CD4-positive, alpha-beta T cell treated with Interleukin-17A for 4 hours (primary cell): ENCODE measurements at places on chromosomes 7 and 10.

- no peak for DNase-seq
Observed at GRCh38 chr10:13633689-13634088, 46.9 kb downstream of the PRPF18 start.

- DNase-seq: no peak
Observed at GRCh38 chr10:77584938-77585337, 52.7 kb downstream of the KCNMA1 start.

- DNase-seq: no peak
Observed at GRCh38 chr7:28745351-28745750, 212.8 kb downstream of the TRIL start.

- no peak for DNase-seq
Observed at GRCh38 chr7:13072014-13072413, 384.6 kb downstream of the ARL4A start.

GRCh38 chr10:102245932-102246251, 560 bp downstream of the GBF1 start:
- DNase-seq: no peak

- no peak for DNase-seq
Observed at GRCh38 chr7:24891311-24891735, 88.7 kb downstream of the OSBPL3 start.

- no peak for DNase-seq
Observed at GRCh38 chr10:22894714-22895113, 33.1 kb upstream of the ARMC3 start.

DNA sequence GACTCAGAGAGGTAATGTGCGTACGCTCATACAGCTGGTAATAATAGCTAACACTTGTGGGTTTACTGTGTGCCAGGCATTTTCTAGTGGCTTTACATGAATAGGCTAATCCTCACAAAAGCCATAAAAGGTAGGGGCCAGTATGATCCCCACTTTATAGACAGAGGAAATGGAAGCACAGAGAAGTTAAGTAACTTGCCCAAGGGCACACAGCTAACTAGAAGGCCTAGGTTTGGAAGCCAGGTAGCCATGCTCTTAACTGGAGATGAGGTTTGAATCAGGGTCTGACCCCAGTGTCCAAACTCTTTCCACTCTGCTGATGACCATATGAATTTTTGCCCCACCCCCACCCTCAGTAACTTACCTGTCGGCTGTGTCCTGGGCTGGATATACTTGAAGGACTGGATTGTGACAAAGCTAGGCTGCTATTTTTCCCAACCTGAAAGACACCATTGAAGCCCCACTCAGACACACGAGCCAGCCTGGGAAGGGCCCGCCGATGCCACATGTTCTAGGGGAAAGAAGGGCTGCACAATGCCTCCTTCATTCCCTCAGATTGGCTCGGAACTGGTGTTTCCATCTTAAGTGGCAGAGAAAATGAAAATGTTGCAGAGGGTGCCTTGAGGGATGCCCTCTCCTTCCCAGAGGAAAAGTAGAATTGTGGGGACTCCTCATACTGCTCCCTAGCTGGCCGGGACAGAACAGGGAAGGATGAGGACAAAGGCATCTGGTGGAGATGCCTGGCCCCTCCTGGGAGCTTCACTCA, 29.1 kb upstream of the EFCAB10 start:
- DNase-seq: no peak

DNA sequence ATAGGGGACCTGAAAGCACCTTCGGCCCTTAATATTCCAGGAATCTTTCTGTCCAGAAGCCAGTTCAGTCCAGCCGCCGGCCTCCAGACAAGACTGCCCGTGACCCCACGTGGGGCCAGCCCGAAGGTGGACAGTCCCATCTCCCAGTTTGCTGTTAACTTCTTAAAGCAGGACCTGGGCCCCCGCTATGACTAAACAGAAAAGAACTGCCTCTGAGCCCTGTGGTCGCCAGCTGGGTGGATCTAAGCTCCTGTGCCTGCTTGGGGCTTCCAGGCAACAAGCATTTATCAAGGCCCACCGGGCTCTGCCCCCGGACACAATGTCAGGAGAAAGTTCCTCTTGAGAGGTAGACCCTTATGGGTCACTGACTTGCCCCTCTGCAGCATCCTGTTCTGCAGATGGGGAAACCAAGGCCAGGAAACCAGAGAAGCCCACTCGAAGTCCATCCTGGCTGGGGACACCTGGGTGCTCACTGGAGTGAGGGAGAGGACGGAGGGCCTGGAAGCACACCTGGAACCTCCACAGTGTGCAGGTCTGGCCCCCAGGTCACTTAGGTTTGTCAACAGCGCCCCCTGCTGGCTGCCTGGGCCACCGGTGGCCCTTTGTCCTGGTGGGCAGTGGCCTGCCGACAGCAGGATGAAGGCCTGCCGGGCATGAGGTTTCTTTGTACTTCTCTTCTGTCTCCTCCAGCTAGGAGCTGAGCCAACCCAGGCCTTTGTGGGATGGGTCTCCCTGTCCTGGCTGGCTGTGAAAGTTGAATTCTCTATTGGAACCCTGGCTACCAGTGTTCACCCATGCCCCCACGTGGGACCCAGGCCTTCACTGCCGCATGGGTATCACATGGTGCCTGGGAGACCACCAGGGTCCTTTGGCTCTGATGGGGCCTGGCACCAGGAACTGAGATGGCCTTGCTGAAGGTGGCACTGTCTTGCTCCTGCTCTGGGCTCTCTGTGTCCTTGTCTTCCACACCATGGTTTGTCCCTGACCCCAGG, 128.0 kb downstream of the ZMIZ1 start:
- peak; percentile 82 for DNase-seq

DNA sequence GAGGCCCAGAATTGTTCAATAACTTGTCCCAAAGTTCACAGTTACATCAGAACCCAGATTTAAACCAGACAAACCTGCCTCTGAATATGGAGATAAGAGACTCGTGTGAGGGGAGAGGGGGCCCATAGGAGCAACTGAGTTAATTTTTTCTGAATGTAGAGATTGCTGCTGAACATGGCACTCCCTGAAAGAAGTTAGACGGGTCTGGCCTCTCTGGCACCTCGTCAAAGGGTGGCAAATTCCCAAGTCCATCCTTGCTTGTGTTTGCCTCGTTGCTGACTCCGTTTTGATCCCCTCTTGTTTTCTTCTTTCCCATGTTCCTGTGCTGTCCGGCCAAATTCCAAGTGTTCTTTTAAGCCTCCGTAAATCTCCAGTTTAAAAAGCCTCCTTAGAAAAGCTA, 35.2 kb upstream of the YAE1 start:
- no peak for DNase-seq

DNA sequence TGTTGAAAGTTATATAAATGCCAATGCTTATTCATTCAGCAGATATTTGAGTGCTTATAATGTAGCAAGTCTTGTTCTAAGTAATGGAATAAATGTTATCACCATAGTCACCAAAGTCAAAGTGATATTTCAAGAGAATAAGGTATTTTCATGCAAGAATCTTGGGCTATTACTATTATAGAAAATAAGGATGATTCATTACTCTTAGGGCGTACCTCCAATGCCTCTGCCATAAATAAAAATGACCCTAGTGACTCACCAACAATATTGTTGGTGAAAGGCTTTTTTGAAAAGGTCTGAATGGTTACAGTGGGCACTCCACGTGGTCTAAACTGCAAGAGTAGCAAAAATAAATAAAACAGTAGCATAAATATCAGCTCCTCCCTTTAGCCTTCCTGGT, 68.4 kb downstream of the RALA start:
- DNase-seq: no peak

DNA sequence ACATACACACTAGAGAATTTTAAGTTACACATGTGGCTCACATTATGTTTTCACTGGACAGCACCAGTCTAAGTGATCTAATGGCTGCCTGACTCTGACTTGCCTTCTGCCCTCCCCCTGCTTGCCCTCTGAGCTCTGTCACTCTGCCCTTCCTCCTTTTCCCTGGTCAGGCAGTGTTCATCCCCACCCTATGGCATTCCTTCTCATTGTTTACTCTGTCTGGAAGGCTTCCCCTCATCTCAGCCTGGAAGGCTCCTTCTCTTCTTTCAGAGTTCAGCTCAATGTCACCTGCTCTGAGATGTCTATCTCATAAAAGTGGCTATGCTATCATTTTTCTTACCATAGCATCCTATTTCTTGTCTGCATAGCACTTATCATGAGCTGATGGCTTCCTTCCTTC, 305.7 kb downstream of the BMPER start:
- no peak for DNase-seq

GRCh38 chr7:15857026-15857425, 170.5 kb upstream of the MEOX2 start:
- no peak for DNase-seq

DNA sequence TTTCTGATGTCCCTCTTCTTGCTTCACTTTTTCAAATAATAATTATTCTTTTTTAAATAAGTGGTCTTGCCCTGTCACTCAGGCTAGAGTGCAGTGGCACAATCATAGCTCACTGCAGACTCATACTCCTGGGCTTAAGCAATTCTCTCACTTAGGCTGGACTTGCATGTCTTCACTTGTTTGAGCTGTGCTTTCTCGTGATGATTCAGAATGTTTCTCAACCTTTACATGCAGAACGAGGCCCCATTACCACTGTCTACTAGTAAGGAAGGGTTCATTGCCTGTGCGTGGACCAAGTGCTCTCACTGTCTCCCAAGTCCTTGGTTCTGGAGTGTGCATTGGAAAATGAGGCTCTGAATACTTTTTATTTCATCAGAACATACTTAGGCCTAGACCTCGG, 468.6 kb upstream of the COBL start:
- no peak for DNase-seq

DNA sequence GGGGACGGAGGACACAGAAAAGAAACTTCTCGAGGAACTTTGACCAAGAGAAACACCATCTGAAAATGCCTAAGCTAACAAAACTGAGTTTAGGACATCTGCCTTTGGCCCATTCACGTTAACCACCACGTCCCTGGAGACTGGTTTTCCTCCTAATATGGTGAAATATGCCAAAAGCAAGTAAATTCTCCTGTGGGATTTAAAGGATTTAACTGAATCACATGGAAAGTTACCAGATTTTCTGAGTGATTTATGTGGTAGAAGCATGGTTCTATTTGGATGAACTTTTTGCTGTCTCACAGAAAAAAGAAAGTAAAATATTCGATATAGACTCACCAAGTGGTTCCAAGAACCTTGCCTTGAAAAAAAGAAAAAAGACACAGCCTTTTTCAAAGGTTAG, 30.4 kb upstream of the BMPER start:
- no peak for DNase-seq

- DNase-seq: no peak
Observed at GRCh38 chr7:138755331-138755747, 42.5 kb upstream of the TMEM213 start.

DNA sequence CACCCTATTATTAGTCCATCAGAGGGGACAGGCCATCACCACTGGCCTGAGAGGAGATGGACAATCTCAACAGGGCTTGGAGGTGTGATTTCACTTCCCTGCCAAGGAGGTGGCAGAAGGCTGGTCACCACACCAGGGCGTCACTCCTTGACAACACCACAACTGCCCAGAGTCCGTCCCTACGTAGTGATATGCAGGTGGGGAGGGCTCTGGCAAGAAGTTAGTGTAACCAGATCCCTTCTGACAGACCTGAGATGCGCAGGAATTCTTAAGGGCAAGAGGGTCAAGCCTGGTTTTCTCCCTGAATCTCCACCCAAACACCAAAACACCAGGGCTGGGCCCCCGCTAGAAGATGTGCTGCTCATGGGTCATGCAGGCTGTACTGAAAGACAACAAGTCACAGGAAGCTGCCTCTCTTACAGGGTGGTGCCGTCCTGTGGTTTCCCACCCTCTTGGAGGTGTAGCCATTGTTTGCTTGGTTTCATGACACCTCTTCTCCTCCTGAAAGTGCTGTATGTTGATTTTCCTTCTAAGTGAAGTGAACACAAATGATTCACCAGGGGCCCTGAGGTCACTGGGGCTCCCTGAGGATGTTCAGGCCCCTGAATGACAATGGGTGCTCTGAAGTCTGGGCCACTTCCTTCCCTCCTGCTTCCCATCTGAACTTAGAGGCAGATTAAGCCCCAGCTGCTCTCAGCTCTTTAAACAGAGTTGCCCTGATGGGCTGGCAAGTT, 27.1 kb downstream of the ATXN7L1 start:
- DNase-seq: peak; percentile 80

- peak; percentile 84 for DNase-seq
Observed at GRCh38 chr10:22550732-22551131, 163.6 kb downstream of the PIP4K2A start.
